ENCODE measurements at places on chromosomes 1 and 21.

DNA sequence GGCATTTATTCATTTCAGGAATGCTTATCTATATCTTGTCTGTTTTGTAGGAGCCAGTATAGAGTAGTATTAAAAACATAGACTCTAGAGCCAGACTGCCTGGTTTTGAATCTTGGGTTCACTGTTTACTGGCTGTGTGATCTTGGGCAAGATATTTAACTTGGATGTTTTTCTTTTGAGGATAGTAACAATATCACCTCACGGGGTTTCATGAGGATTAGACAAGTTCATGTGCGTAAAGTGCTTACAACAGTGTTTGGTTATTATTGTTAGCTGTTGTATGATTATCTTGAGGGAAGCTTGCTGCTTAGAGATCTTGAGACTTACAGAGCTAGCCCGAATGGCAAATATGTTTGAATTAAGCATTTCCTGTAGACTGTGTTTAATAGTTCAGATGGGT is 40.2 kb downstream of the WNT4 start:
- no peak for DNase-seq

- DNase-seq, result no peak
Observed at GRCh38 chr1:93708734-93709481, 27.3 kb upstream of the BCAR3 start.

DNA sequence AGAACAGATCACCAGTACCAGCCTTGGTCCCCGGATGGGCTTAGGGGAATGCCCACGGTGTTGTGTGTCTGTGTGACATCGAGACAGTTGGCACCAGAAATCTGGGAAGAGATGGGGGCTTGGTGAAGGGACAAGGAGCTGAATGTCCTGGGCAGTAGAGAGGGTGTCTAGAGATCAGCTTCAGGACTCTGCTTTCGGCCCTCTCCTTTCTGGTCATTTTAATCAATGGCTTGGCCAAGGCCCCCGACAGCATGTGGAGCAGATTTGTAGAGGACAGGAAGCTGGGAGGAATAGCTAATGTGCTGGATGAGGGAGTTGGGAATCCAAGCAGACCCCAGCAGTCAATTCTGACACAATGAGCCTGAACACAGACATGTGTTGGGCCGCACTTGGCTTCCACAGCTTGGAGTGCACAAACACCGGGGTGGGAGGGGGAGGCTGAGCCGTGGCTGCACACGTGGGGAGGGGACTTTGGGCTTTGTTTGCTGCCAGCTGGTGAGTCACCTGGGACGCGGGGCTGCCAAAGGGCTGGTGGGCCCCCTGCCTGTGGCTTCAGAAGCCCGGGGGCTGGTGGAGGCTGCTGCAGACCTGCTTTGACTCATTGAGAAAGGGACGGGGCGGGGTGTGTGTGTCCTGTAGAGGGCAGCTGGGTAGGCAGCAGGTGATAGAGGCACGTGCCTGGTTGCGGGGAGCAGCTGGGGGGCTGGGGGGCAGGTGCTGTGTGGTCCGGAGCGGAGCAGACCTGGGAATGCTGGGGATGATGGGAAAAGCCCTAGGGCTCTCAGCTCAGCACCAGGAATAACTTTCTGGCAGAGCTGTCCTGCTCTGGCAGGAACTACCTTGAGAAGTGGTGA is 20.9 kb downstream of the SLC1A7 start:
- DNase-seq, result peak; percentile 53

- no peak for DNase-seq
Observed at GRCh38 chr1:157142765-157143423, 4.7 kb upstream of the ETV3 start.

DNA sequence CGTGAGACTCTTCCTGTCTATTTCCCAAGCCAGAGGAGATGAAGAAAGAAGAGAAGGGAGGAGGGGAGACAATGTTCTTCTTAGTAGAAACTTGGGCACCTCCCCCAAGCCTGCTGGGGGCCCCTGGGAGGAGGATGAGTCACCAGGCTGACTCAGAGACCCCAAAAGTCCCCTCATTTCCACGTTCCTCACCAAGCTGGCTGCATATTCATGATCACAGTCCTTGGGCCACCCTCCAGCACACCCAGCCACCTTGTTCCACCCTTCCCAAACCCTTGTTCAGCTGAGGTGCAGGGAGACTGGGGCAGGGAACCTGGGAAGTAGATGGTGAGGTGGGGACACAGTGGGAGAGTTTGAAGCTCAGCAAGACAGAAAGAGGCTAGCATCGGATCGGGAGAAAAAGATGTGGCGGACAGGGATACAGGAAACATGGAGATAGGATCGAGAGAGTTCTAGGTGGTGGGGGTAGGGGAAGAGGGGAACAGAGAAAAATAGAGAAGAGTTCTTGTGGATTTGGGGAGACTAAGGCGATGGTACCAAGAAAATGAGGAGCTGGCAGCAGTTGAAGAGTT is 712 bp downstream of the RAB13 start:
- peak; percentile 24 for DNase-seq

- no peak for DNase-seq
Observed at GRCh38 chr1:74842726-74843125, 109.8 kb downstream of the TYW3 start.

- no peak for DNase-seq
Observed at GRCh38 chr21:41426676-41427404, 801 bp downstream of the MX1 start.

DNA sequence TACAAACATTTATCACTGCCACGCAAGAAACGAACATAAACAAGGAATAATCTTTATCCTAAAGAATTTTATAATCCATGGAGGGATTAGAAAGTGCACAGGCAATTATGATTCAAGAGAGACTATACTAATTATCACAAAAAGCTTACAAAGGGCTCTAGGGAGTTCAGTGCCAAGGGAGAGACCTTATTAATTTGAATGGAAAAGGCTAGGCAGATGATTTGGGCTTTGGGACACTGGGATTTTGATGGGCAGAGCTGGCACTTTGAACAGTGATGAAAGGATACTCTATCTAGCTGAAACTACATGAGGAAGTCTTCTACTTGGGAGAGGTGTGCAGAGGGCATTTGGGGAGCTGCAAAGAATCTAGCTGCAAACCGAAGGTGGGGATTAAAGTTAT is 48.9 kb upstream of the IVNS1ABP start:
- DNase-seq, result no peak
